ENCODE measurements at places on chromosomes 11 and 22.

DNA sequence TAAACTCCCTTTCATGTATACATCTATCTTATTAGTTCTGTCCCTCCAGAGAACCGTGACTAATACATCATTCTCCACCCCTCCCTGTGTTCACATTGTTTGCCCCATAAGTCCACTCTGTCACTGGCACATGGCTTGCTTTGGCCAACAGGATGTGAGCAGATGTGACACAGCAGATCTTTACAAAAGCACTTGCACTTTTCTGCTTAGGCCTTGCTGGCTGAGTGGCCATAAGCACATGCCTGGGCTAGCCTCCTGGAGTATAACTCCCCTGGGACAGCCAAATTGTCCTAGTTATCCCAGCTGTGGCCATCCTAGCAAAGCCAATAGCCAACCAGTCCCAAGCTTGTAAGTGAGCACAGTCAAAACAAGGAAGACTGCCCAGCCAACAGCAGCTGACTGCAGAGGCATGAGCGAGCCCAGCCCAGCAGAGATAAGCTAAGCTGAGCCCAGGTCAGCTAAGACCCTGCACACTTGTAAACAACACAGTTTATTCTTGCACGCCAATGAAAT lies 9.7 kb upstream of the RCN1 start:
- DNase-seq, result no peak

GRCh38 chr11:8336356-8337129 lies 72.9 kb upstream of the LMO1 start:
- DNase-seq, result no peak

DNA sequence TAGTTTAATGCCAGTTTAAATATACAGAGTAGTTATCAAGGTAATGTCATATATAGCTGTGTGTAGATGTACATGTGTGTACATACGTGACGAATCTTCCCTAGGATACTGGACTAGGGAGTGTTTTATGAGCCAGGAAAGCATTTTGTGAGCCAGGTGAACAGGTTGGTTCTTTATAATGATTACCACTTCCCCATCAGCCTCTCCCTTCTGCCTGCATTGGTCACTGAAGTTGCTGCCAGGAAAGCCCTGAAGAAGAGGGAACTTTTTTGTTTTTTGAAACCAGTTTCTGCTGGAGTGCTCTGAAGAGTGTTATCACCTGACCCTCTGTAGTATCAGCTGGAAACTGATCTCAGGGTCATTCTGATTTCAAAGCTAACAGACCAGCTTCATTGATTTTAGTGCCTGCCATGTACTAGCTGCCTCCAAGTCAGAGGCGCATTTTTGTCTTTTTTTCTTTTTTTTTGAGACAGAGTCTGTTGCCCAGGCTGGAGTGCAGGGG lies 14.2 kb upstream of the ST14 start:
- DNase-seq, result no peak

GRCh38 chr11:68565768-68566167 lies 105.2 kb downstream of the PPP6R3 start:
- no peak for DNase-seq

GRCh38 chr11:70365544-70365927 lies 32.8 kb upstream of the CTTN start:
- no peak for DNase-seq

DNA sequence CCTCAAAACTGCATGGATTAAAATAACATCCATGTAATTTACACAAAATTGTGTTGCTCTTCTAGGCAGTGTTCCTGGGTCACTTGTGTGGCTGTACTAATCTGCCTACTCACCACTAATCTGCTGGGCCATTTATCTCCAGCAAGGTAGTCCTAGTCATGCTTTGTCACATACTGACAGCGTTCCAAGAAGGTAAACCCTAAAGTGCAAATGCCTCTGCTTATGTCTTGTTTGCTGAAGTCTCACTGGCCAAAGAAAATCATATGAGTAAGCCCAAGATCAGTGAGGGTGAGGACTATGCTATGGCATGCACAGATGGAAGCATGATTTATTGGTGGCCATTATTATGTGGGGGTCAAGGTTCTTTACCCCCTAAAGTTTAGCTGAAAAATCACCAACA lies 630.2 kb upstream of the LUZP2 start:
- DNase-seq, result no peak

GRCh38 chr11:36567694-36568093 lies at the start of gene RAG1:
Gene RAG1 (plus strand): TSS chr11:36568007. CDS start chr11:36573305, 5,298 bp downstream.
- no peak for DNase-seq

DNA sequence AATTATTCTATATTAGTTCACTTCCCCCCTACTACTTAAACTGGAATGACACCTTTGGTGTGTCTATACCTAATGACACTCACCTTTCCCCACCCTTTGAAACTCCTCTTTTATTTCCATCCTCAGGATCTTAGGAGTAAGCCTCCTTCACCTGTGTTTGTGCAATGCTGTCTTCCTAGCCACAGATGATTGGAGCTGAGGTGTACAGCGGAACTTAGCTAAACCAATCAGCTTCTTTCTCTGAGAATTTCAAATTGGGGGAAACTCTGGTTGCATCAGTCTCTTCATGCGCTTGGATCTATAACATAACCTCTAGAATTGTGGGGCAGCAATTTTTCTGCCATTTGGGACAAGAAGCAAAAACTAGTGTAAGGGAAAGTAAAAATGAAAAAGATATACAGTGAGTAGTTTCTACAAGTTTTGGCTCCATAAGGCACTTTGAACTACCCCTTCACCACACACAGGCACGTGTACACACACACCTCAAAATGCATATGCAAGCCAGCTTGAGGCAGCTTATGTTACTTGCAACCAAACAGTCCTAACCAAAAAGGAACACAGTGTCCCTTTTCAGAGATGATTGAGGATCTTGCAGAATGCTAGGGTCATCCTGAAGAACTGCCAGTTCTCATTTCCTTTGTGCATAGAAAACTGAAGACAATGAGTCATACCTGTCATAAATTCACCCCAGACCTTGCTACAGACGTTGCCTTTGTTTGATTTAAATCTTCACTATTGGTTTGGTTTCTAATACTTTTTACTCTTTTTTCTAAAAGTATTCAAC lies 36.0 kb upstream of the LDLRAD3 start:
- no peak for DNase-seq

DNA sequence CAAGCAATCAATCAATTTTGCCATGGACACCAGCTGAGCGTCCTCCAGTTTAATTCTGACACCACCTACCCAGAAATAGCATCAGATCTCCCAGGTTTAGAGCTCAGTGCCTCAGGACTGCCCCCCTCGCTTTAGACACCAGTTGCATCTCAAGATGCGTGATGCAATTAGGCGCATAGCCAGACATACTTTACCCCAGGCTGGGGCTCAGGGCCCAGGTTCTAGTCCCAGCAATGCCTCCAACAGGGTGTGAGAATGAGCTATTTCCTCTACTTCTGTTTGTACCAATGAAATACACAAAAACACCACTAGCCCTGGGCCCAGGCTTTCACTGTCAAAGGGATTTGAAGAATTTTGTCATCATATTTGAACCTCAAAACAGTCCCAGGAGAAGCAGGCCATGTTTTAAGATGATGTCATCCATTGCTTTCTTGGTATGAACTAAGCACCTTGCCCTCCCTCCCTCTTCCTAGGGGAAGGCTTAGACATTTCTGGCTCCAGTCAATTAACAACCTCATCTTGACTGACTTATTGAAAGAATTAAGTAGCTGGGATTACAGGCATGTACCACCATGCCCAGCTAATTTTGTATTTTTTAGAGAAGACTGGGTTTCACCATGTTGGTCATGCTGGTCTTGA lies 61.5 kb upstream of the INCENP start:
- DNase-seq, result no peak

DNA sequence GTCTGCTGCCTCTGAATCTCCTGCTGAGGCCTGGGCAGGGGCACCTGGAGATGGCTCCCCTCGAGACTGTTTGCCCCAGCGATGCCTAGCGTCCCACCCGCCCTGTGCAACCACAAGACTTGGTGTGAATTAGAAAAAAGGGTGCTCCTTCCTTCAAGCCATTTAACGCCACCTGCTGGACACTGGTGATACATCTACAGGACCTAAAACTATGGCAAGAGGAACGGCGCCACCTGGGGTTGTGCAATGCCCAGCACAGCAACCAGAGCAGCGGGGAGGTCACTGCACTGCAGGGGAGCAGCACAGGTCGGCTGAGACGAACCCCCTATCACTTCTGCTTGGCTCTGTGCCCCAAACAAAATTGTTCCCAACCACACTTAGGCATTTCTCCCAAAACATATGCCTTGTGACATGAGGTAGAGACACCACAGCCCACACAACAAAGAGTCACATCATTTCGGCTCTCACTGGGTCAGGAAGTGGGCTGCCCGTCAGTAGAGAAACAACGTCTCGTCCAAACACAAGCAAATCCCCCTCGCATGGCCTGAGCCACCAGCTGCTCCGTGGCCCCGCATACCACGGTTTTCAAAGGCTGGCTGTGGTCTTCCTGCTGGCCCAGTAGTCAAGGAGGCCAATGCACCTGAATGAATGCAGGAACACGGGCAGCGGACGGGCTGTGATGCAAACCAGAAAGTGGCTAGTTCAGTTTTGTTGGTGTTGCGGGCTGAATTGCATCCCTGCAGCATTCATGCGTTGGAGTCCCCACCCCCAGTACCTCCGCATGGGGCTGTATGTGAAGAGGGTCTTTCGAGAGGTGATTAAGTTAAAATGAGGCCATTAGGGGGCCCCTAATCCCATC lies 171.9 kb downstream of the SHANK2 start:
- DNase-seq, result no peak

- peak; percentile 18 for DNase-seq
Measured at GRCh38 chr11:16986434-16987204, 27.6 kb downstream of the PLEKHA7 start.

DNA sequence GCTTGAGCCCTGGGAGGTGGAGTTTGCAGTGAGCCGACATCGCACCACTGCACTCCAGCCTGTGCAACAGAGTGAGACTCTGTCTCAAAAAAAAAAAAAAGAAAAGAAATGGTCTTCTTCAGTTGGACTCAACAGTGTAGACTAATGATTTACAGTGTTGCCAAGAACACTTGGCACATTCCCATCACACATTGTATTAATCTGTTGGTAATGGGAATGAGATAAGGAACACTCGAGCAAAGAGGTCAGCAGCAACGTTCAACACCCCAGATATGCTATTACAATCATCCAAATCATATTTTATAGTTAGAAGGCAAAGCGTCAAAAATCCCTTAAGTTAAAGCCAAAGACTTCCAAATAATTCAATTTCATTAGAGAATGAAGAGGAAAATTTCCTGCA lies 14.5 kb downstream of the CDON start:
- no peak for DNase-seq

GRCh38 chr11:91686281-91686680 lies 538.3 kb upstream of the FAT3 start:
- DNase-seq, result no peak

DNA sequence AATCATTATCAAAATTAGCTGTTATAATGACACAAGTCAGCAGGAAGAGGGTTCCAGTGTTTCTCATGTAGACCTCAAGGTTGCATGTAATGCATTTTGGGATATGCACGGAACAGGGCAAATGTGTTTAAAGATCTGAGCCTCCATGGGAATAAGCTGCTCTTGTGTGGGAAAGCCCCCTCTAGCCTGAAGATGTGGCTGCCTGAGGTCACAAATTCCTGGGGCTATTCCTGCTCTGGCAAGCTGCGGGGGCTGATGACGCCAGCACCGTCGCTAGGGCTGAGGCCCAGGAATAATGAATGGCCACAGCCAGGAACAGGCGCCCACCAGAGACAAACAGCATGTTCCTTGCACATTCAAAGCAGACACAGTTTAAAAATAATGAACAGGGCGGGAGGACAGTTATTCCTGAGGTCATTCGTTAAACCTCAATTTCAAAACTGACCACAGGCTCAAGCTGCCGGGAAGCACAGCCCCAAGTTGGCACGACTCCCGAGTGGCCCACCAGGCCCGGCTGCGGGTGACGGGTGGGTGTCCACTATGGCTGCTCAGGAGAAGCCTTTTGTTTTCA lies 11.7 kb downstream of the OSBPL5 start:
- DNase-seq, result no peak

GRCh38 chr11:107787733-107788132 lies 70.9 kb downstream of the SLC35F2 start:
- DNase-seq, result no peak

- DNase-seq, result no peak
Measured at GRCh38 chr11:88377144-88377543, 39.6 kb upstream of the CTSC start.

- DNase-seq, result no peak
Measured at GRCh38 chr11:134153147-134153905, 70.4 kb downstream of the NCAPD3 start.

GRCh38 chr11:2837096-2837601 lies 48.4 kb downstream of the CDKN1C start:
- DNase-seq, result no peak

- no peak for DNase-seq
Measured at GRCh38 chr11:38972220-38972619, 2374.2 kb upstream of the RAG2 start.

Measured in effector memory CD4-positive, alpha-beta T cell (primary cell).